ENCODE measurements at places on chromosomes 6 and 20. TPM values are rescaled to one million over a fixed set of nuclear protein-coding genes. Genes with fewer than 3 reads are reported as not detected.

The PDE10A gene
- 26.2 TPM for total RNA-seq

The PROKR2 gene
- total RNA-seq = not detected

The MYBL2 gene
- total RNA-seq = 124 TPM

The SRMS gene
- total RNA-seq = not detected

The TNXB gene
- total RNA-seq = 6.6 TPM

The PPDPF gene
- 193 TPM for total RNA-seq

The FHL5 gene
- total RNA-seq = not detected

GRCh38 chr6:23096876-23097275, 527.5 kb downstream of the HDGFL1 start:
- DNase-seq = no peak

DNA sequence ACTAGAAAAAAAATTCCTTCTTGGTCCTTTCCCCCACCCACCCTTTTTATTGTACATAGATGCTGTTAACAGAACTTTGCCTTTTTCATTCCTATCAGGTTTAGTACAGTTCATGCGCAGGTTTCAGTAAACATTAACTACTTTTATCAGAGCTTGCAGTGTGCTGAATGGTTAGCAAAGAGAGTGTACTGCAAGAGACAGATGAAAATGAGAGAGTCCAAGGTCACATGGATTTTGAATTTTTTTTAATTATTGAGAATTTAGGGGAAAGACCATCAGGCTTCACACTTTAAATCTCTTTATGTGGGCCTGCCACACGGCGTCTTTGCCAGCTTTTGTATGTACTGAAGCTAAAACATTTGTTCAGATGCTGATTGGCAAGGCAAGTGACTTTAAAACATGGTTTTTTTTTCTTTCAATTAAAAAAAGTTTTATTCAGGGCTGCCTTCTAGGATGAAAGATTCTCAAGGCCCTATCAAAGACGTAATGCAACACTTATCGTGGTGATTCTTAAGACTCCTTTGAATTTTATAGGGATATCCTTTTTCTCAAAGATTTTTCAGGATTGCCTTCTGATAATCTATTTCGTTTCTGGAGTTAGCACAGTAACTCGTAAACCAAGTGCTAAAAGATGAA, 32.2 kb downstream of the RREB1 start:
- no peak for DNase-seq

GRCh38 chr20:1835186-1836035, 59.8 kb upstream of the SIRPA start:
- no peak for DNase-seq

- no peak for DNase-seq
Measured at GRCh38 chr6:98230250-98230649, 604.1 kb upstream of the POU3F2 start.

- DNase-seq = no peak
Measured at GRCh38 chr6:114100215-114100994, 129.5 kb upstream of the HDAC2 start.

DNA sequence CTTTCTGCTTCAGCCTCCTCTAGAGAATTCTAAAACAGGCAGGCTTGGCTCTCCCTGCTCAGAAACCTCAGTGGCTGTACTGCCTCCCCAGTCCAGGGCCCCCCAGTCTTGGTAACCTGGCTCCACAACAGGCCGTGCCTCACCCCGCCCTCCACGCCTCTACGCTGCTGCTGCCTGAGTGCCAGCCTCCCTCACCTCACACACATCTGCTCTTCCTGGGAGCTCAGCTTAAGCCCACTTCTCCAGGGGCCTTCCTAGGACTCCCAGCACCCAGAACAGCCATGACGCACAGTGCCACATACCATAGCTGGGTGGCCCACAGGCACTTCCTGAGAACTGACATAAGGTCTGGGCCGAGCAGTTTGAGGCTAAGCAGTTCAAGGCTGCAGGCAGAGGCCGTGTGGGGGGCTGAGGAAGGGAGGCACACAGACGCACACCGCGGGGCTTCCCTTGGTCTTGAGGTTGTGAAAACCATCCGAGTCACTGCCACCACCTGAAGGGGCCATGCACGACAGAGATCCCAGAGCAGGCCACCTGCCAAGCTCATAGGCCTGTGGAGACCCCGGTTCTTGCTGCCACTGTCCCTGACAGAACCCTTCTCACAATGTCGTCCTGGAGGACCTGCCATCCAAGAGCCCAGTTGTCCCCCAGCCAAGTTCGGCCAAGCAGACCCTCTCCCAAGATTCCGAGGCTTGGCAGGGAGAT, 42.6 kb downstream of the DSTN start:
- no peak for DNase-seq
